ENCODE measurements at places on chromosomes 4 and X.

DNA sequence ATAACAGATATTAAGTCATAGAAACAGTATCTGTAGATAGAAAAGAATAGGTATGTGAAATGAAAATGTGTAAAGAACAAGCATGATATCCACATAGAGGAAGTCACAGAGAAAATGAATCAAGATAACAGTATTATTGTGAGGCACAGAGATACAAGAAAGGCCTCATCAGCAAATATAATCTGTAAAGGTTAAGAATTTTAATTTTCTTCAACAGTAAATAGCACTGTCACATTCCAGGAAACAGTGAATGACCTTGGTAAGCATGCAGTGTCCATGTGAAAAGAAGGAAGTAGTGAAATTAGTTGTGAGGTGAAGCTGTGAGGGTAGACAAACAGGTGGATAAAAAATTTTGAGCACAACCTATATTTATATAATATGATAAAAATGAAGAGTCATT, 39.5 kb upstream of the NDST4 start:
- DNase-seq: no peak

- DNase-seq: peak; percentile 28
Measured at GRCh38 chr4:3009422-3009821, 46.1 kb downstream of the GRK4 start.

DNA sequence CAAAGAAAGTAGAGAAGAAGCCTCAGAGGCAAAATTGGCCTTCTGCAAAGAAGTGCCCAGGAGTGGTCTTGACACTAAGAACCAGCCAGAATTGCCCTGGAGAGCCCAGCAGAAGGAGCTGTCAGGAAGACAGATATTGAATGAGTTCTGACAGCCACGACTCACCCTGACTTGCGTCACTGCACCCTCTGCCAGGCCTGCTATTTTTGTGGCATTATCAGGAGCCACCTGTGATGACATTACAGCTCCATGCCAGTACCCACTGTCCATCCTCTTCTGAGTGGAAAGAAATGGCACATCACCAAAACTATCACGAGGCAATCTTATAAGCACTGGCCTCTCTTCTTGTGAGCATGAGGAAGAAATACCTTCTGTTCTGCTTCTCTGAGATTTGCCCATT, 67.7 kb downstream of the SMIM20 start:
- no peak for DNase-seq

- DNase-seq: no peak
Measured at GRCh38 chrX:56800307-56800706, 71.3 kb downstream of the NBDY start.

DNA sequence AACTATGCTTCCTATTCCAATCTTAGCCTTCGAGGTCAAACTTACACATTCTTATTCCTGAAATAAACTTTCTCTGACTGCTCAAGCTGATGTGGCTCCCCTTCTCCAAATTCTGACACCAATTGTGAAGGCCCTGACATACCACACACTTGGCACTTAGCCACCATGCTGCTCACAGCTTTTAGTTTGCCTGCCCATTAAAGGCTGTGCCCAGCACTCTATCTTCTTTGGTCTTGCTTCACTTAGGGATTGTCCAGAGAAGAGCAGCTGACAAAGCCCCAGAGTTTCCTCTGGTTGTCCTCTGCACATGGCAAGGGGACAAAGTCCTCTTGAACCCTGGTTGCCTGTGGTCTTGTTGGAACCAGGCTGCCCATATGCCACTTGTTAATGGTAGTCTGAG, 126.1 kb downstream of the ARHGEF9 start:
- peak; percentile 20 for DNase-seq

GRCh38 chr4:168188754-168189153, 96.4 kb downstream of the ANXA10 start:
- DNase-seq: no peak

DNA sequence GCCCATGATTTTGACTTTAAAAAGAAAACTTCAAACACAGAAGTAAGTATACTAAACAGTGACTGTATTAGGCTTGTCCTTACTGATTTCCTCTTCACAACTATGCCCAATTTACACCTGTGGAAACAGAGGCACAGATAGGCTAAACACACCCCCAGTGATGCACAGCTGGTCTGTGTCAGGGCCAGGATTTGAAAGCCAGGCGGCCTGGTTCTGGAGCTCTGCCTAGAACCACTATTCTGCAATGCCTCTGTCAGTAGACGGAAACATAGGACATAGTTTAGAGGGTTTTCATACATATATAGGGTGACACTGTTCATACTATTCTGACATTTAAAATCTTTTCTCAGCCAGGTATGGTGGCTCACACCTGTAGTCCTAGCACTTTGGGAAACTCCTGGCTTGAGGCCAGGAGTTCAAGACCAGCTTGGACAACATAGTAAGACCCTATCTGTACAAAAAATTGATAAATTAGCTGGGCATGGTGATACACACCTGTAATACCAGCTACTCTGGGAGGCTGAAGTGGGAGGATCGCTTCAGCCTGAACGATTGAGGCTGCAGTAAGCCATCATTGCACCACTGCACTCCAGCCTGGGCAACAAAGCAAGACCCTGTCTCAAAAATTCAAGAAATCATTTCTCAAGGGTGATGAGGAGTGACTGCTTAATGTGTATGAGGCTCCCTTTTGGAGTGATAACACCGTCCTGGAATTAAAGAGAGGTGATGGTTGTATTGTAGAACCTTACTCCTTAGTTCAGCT, 23.0 kb upstream of the CBR4 start:
- DNase-seq: no peak

GRCh38 chr4:41535911-41536371, 2.0 kb upstream of the LIMCH1 start:
- DNase-seq: no peak

DNA sequence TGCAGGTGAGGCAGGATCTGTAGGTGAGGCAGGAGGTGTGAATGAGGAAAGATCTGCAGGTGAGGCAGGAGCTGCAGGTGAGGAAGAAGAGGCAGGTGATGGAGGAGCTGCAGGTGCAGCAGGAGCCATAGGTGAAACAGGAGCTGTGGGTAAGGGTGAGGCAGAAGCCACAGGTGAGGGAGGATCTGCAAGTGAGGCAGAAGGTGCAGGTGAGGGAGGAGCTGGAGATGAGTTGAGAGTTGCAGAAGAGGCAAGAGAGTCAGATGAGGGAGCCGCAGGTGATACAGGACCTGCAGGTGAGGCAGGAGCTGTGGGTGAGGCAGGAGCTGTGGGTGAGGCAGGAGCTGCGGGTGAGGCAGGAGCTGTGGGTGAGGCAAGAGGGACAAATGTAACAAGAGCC, 27.1 kb upstream of the PNMA3 start:
- DNase-seq: peak; percentile 13

- DNase-seq: no peak
Measured at GRCh38 chrX:122187069-122187713, 996.9 kb upstream of the GRIA3 start.

GRCh38 chr4:109999585-109999912, 86.9 kb downstream of the EGF start:
- DNase-seq: no peak

GRCh38 chr4:80058740-80059139, 14.3 kb downstream of the ANTXR2 start:
- no peak for DNase-seq

- DNase-seq: peak; percentile 43
Measured at GRCh38 chrX:150182161-150182560, 181.0 kb upstream of the MAMLD1 start.

DNA sequence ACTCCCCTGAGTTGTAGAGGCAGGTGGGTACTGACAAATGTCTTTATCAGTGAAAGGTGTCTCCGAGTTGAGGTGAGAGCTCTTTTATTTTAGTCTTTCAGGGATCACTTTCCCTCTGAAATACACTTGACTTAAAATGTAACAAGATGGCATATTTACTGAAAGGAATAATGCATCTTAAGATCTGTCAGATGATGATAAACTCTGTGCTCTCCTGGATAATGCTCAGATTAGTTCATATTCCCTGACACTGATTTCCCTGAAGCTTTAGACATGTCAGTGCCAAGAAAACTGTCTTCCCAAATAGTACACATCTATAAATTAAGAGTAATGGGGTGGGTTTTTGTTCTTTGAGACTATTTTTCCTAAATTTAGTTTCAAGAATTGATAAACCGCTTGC, 75.5 kb downstream of the ALG13 start:
- DNase-seq: no peak

- no peak for DNase-seq
Measured at GRCh38 chr4:127555106-127555505, 77.7 kb upstream of the INTU start.

DNA sequence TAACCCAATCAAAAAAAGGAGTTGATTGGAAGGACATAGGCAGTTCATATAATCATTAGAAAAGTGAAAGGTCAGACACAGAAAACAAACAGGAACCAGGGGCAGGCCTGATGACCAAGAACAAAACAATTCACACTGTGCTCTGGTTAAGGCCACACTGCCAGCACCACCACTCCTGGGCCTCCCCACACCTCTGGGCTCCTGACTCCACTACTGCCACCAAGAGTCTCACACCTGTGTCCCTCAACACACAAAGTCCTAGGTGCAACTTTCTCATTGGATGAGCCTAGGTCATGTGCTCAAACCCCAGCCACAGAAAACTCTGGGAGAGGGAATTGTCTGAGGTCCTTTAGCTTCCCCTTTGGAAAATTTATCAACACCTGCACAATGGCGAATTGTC, 11.1 kb upstream of the FAM9C start:
- DNase-seq: no peak

- peak; percentile 72 for DNase-seq
Measured at GRCh38 chr4:40587826-40588225, 41.8 kb downstream of the RBM47 start.

DNA sequence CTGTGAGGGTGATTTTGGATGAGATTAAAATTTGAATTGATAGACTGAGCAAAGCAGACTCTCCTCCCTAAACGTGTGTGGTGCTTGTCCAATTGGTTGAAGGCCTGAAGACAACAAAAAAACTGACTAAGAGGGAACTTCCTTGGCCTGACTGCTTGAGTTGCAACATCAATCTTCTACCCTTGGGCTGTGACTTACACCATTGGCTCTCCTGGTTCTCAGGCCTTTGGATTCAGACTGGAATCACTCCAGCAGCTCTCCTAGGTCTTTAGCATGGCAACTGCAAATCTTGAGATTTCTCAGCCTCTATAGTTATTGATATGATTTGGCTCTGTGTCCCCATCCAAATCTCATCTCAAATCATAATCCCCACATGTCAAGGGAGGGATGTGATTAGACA, 49.7 kb upstream of the IGFBP7 start:
- DNase-seq: peak; percentile 28

DNA sequence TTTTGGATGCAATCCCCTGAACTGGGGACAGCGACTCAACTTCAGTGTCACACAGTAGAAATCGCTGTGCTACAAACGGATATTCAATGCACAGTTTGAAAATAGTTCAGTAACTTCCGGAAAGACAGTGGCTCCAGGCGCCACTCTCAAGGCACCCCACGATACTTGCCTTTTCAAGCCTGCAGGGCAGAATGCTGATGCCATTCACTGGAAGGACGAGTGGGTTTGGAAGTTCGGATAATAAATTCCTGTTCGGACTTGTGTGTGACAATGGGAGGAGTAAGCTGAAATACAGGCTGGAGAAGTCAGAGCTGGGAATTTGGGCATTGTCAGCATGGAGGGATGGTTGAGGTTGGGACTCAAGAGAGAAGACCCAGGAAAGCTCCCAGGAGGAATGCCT, 64.3 kb upstream of the HELT start:
- no peak for DNase-seq

Measured in choroid plexus epithelial cell (primary cell).